ENCODE measurements at places on chromosomes 11 and 22. TPM values are rescaled to one million over a fixed set of nuclear protein-coding genes. Genes with fewer than 3 reads are reported as not detected.
A peak's percentile ranks its signal among the peaks of the same experiment; 100 is the strongest.

GRCh38 chr22:34903416-34903815 is 162.5 kb upstream of the ISX start:
- H3K27me3 ChIP-seq, result no peaks in the 10 kb centered on the region
- DNase-seq, result no peak
- no peak overlapping the region for H3K4me3 ChIP-seq
- H3K4me1 ChIP-seq, result no peaks in the 10 kb centered on the region

- no peak overlapping the region for H3K27ac ChIP-seq
- H3K27me3 ChIP-seq, result no peaks in the 10 kb centered on the region
- no peak overlapping the region for H3K4me3 ChIP-seq
- peaks cover 7% of the 10 kb centered on the region for H3K4me1 ChIP-seq
- DNase-seq, result no peak
Measured at GRCh38 chr22:41284465-41284864, 1.5 kb downstream of the RANGAP1 start.

DNA sequence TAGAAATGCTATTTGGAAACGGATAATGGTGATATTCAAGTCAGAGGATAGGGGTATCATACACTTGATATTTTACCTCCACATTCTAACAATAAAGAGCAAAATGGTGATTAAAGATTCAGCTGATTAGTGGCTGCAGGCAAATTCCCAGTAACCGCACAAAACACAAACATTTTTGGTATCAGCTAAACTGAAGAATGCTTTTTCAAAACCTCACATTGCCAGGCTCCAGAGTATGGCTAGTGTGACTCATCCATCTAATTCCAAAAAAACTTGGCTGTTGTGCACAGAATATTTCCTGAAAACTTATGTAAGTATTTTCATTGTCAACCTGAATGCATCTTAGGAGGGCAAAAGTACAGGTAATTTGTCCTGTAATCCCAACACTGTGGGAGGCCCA is 10.9 kb downstream of the SRPRA start:
- no peak overlapping the region for H3K4me3 ChIP-seq
- peaks cover 4% of the 10 kb centered on the region for H3K36me3 ChIP-seq
- no peak overlapping the region for H3K27ac ChIP-seq
- H3K27me3 ChIP-seq, result no peaks in the 10 kb centered on the region

GRCh38 chr11:116180806-116181600 is 591.8 kb downstream of the BUD13 start:
- no peak overlapping the region for H3K27ac ChIP-seq
- H3K4me3 ChIP-seq, result no peak overlapping the region
- no peaks in the 10 kb centered on the region for H3K36me3 ChIP-seq
- no peak for DNase-seq
- H3K4me1 ChIP-seq, result no peaks in the 10 kb centered on the region

DNA sequence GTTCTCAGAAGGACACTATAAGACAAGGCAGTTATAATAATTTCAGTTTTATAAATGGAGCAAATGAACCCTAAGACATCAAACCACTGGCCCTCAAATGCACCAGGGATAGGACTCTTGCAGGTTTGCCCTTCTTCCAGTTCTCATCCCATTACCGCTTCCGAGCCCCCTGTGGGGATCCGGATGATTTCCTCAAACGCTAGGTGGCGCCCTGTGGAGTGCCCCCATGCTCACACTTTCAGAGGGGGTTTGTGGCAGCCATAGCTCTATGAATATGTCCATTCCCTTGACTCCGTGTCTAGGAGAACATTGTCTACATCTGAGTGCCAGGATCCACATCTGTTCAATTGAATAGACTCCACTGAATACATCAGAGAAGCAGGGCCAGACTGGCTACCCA is 816.3 kb downstream of the NTM start:
- H3K4me3 ChIP-seq, result no peak overlapping the region
- H3K36me3 ChIP-seq, result no peaks in the 10 kb centered on the region
- H3K27ac ChIP-seq, result no peak overlapping the region
- no peaks in the 10 kb centered on the region for H3K4me1 ChIP-seq
- no peaks in the 10 kb centered on the region for H3K27me3 ChIP-seq
- no peak for DNase-seq

DNA sequence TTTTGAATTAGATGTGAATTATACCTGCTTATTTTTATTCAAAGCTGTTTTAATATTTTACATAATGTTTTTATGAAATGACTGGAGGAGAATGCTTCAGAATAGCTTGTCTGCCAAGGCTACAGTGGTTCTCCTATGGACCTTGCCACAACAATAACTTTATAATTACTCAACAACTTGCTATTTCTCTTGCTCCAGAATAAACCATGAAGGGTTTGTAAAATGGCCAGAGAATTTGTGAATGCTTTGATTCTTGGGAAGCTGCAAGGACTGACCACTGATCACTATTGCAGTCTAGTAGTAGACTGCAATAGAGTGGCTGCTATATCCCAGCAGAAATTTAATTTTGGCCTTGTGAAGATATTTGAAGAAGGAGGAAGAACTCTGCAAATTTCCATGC is 199.7 kb downstream of the FAT3 start:
- DNase-seq, result no peak
- no peak overlapping the region for H3K4me3 ChIP-seq
- H3K36me3 ChIP-seq, result no peaks in the 10 kb centered on the region
- H3K4me1 ChIP-seq, result peaks cover 25% of the 10 kb centered on the region

DNA sequence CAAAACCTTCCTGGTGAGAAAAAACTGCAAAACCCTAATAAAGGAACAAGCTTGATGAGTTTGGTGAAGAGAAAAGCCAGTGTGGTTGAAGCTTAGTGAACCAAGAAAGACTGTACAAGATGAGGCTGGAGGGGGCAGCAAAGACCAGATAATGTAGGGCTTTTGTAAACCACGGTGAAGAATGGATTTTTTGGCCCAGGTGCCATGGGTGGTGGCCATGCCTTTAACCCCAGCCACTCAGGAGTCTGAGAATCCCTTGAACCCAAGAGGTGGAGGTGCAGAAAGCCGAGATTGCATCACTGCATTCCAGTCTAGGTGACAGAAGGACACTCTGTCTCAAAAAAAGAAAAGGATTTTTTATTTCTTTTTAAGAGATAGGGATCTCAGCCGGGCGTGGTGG is 5.0 kb upstream of the ZDHHC5 start:
- H3K27ac ChIP-seq, result no peak overlapping the region
- no peaks in the 10 kb centered on the region for H3K27me3 ChIP-seq
- no peak overlapping the region for H3K4me3 ChIP-seq
- peaks cover 20% of the 10 kb centered on the region for H3K36me3 ChIP-seq

DNA sequence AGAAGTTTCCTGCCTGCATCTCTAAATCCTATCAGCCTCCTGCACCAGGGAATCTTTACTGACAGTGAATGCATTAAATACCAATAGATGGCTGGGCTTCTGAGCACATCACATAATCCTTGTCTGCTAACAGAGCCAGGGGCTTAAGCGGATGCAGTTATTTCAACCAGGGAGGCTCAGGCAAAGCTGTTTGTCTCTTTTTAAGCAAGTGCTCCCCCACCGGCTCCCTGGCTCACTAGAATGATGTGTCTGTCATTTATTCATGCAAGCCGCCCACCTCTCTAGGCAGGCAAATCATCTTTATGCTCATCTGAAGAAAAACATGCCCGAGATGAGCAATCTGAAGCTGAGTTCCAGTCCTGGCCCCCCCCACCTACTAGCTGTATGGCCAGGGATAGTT is 182.3 kb downstream of the TENM4 start:
- DNase-seq, result no peak
- no peaks in the 10 kb centered on the region for H3K4me1 ChIP-seq
- H3K27ac ChIP-seq, result no peak overlapping the region
- H3K4me3 ChIP-seq, result no peak overlapping the region
- H3K36me3 ChIP-seq, result no peaks in the 10 kb centered on the region
- no peaks in the 10 kb centered on the region for H3K27me3 ChIP-seq

DNA sequence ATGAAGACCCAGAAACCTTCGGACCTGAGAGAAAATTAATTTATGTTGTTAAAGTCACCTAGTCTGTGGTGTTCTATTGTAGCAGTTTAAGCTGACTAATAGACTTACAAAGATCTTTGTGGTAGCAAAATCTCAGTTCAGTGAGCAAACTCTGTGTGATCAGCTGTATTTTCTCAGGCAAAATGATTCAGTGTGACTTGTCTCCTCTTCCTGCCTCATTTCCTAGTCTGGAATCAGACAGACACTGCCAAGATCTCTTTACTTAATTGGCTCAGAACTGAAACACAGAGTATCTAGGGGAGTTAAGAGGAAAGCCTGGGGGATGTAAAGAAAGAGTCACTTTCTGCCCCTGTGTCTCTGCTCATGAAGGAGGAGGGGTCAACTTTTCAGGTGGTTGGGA is 564.7 kb downstream of the KCNA4 start:
- no peaks in the 10 kb centered on the region for H3K4me1 ChIP-seq
- H3K36me3 ChIP-seq, result no peaks in the 10 kb centered on the region
- no peaks in the 10 kb centered on the region for H3K27me3 ChIP-seq
- no peak for DNase-seq
- no peak overlapping the region for H3K4me3 ChIP-seq

GRCh38 chr11:73287400-73288101 is 15.4 kb downstream of the P2RY6 start:
- H3K27me3 ChIP-seq, result no peaks in the 10 kb centered on the region
- H3K4me3 ChIP-seq, result no peak overlapping the region
- no peaks in the 10 kb centered on the region for H3K36me3 ChIP-seq
- H3K27ac ChIP-seq, result no peak overlapping the region

- no peaks in the 10 kb centered on the region for H3K36me3 ChIP-seq
- no peaks in the 10 kb centered on the region for H3K4me1 ChIP-seq
- DNase-seq, result no peak
Measured at GRCh38 chr11:131897956-131898355, 527.5 kb downstream of the NTM start.

GRCh38 chr22:45476814-45477213 is 25.9 kb upstream of the FBLN1 start:
- no peak overlapping the region for H3K4me3 ChIP-seq
- peaks cover 58% of the 10 kb centered on the region for H3K4me1 ChIP-seq
- no peaks in the 10 kb centered on the region for H3K27me3 ChIP-seq
- DNase-seq, result no peak

DNA sequence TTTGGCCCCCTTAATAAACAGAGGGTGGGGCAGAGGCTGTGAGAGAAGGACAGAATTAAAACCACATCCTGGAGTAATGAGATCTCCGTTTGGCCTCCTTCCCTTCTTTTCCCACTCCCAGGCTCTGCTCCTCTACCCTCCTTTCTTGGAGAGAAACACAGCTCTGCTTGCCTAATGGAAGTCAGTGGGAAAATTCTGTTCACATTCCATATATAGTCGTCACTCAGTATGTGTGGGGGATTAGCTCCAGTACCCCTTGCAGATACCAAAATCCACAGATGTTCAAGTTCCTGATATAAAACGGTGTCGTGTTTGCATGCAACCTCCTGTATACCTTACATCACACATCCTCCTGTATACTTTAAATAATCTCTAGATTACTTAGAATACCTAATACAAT is 37.6 kb upstream of the THY1 start:
- H3K4me3 ChIP-seq, result no peak overlapping the region
- no peak overlapping the region for H3K27ac ChIP-seq
- no peak for DNase-seq
- no peaks in the 10 kb centered on the region for H3K36me3 ChIP-seq

DNA sequence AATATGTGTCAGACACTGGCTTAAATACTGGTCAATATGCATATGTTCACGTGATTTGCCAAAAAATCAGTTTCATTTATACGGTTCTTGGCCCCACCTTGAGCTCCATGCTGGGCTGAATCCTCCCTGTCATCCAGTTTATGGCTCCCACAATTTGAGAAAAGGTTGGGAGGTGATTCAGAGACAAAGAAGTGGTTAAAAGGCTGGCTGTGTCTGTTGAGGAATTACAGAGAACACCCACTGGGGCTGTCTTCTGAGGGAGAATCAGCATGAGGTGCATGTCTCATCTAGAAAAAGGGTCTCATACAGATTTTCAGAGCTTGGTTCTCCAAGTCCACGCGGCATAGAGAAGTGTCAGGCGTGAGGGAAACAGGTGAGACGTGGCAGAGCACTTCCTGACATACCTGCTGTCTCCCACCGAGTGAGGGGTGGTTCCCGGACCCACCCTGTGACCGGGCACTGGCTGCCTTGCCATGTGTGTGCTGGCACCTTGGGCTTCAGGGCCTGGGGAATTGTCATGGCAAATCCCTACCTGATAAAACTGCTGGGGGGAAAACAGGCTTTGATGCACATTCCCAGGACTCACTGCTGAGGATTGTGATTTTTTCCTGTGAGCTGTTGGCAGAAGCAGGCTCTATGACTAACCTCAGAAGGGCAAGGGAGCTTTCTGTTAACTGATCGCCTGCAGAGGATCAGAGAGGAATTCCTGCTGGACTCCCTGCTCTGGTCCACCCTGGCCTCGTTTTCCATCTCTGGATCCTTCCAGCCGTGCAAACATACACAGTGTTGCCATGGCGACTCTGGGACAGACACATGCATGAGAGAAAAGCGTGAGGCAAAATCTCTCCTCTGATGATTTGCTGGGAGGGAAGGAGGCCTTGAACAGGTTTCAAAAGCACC is 223.6 kb downstream of the ADAMTS15 start:
- DNase-seq, result peak; percentile 75
- no peaks in the 10 kb centered on the region for H3K27me3 ChIP-seq
- H3K4me1 ChIP-seq, result peaks cover 54% of the 10 kb centered on the region

GRCh38 chr22:42408810-42409529 is 23.2 kb downstream of the NFAM1 start:
- H3K36me3 ChIP-seq, result no peaks in the 10 kb centered on the region
- no peak overlapping the region for H3K27ac ChIP-seq
- DNase-seq, result no peak
- no peaks in the 10 kb centered on the region for H3K27me3 ChIP-seq
- no peak overlapping the region for H3K4me3 ChIP-seq

DNA sequence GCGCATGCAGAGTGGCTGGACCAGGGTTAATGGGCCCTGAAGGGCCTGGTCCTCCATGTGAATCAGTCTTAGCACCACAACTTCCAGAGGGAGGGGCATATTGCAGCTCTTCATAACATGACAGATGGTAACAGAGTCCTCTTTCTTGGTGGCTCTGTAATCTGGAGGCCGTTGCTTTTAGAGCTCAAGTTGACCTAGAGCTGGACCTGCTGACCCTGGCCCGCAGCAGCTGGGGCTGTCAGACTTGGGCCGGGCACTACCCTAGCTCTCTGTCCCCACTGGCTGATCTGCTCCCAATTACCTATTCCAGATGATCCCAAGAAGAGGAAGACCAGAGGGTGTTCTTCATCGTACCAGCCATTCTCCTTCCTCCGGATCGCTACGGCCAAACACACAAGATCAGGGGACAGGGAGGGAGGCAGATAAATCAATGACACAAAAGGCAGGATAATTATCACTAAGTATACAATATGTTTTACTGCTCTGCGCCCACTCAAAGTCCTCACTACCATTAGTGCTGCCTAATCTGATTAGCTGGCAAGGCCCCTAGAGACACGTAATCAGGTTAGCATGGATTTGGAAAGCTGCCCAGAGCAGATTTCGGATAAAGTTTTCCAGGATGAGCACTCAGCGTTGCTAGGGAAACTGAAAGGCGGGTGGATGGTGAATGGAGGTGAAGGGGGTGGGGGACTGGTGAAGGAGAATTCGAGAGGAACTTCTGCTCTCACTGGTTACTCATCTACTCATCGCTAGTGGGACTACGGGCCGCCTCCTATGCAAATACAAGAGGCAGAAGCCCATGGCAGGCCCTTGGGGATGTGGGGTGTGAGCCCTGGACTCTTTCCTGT is 64.5 kb upstream of the PHOX2A start:
- no peak overlapping the region for H3K4me3 ChIP-seq
- no peaks in the 10 kb centered on the region for H3K27me3 ChIP-seq
- no peak overlapping the region for H3K27ac ChIP-seq
- H3K36me3 ChIP-seq, result no peaks in the 10 kb centered on the region

Gene NRIP3
- total RNA-seq, result 5.3 TPM

Gene MOGAT2
- total RNA-seq, result not detected

Gene MGAT3
- total RNA-seq, result 1.1 TPM

Gene CHRM1
- total RNA-seq, result not detected

Gene C11orf86
- total RNA-seq, result not detected
